ENCODE measurements at places on chromosomes 5 and 9. TPM values are rescaled to one million over a fixed set of nuclear protein-coding genes. Genes with fewer than 3 reads are reported as not detected.

FAM219A gene
- total RNA-seq = 11.7 TPM

ANKRD33B gene
- 4.8 TPM for total RNA-seq

CCNJL gene
- total RNA-seq = not detected

ZNF354B gene
- 22.0 TPM for total RNA-seq

NUTM2G gene
- total RNA-seq = not detected

GRCh38 chr9:100309992-100310391 lies 42.8 kb downstream of the TEX10 start:
- no peak overlapping the region for H3K4me3 ChIP-seq
- peaks cover 2% of the 10 kb centered on the region for H3K4me1 ChIP-seq
- no peaks in the 10 kb centered on the region for H3K27me3 ChIP-seq
- no peak overlapping the region for H3K27ac ChIP-seq
- DNase-seq = no peak

- H3K4me3 ChIP-seq = no peak overlapping the region
- DNase-seq = no peak
- H3K36me3 ChIP-seq = no peaks in the 10 kb centered on the region
These were observed 476.6 kb upstream of the EDIL3 start for GRCh38 chr5:84861306-84861705.

GRCh38 chr5:115246361-115246991 lies 16.2 kb downstream of the PGGT1B start:
- DNase-seq = no peak
- H3K36me3 ChIP-seq = peaks cover 6% of the 10 kb centered on the region
- no peaks in the 10 kb centered on the region for H3K27me3 ChIP-seq
- peaks cover 5% of the 10 kb centered on the region for H3K4me1 ChIP-seq
- H3K4me3 ChIP-seq = no peak overlapping the region
- H3K27ac ChIP-seq = no peak overlapping the region

- H3K27me3 ChIP-seq = peaks cover 2% of the 10 kb centered on the region
- no peak overlapping the region for H3K4me3 ChIP-seq
- no peak for DNase-seq
- H3K27ac ChIP-seq = no peak overlapping the region
- H3K4me1 ChIP-seq = no peaks in the 10 kb centered on the region
- H3K36me3 ChIP-seq = no peaks in the 10 kb centered on the region
These were observed 280.6 kb downstream of the NR2F1-AS1 start for GRCh38 chr5:93300309-93300923.

- H3K27ac ChIP-seq = no peak overlapping the region
- no peak for DNase-seq
- H3K4me3 ChIP-seq = no peak overlapping the region
- H3K27me3 ChIP-seq = peaks cover 3% of the 10 kb centered on the region
These were observed 23.9 kb upstream of the SLC25A51 start for GRCh38 chr9:37927601-37928551.

DNA sequence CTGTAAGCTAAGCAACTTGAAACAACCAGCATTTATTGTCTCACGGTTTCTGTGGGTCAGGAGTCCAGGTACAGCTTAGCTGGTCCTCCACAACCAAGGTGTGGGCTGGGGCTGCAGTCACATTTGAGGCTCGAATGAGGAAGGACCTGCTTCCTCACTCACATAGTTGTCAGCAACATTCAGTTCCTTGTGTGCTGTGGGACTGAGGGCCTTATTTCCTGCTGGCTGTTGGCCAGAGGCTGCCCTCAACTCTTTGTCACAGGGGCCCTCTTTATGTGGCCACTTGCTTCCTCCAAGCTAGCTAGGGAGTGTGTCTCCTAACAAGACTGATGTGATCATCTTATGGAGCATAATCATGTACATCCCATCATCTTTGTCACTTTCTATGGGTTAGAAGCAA lies 29.2 kb upstream of the SEMA4D start:
- peaks cover 82% of the 10 kb centered on the region for H3K4me1 ChIP-seq
- H3K27ac ChIP-seq = peak overlapping the region; percentile 31
- peaks cover 13% of the 10 kb centered on the region for H3K36me3 ChIP-seq
- no peak overlapping the region for H3K4me3 ChIP-seq
- DNase-seq = no peak

DNA sequence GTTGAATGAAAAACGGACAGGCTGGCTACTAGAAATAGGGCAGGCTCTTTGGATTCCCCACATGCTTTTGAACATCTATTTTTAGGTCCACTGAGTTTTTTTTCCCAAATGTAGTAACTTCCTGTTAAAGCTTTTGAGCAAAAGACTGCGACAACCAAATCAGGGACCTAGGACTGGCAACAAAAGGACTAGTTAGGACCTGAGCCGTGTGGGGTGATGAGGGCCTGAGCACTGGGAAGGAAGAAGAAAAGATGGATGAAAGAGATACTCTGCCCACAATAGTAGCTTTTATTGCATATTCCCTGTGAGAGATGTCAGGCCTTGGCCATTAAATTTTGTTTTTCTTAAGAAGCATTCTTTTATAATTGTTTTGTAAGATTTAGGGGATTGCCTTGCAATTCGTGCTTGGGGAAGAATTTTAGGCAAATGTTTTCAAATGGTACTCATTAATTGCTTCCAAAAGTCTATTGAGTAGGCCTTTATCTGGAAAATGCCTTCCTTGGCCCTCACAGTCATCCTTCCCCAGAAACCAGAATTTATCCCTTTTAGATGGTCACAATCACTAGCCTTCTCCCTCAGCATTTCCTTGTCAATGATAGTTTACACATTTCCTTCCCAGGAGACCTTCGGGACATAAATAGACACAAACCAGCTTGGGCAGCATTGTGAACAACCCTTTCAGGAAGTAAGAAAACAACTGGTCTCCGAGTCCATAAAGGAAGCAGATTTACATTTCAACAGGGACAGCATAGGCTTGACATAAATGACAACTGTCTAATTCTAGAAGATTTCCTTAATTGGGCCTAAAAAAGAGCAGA lies 166.5 kb downstream of the RMI1 start:
- H3K27ac ChIP-seq = no peak overlapping the region
- no peaks in the 10 kb centered on the region for H3K4me1 ChIP-seq
- H3K4me3 ChIP-seq = no peak overlapping the region

- DNase-seq = no peak
- H3K27me3 ChIP-seq = no peaks in the 10 kb centered on the region
- H3K36me3 ChIP-seq = no peaks in the 10 kb centered on the region
- H3K27ac ChIP-seq = no peak overlapping the region
- no peak overlapping the region for H3K4me3 ChIP-seq
These were observed 154.1 kb upstream of the CDH12 start for GRCh38 chr5:23007236-23007635.

GRCh38 chr5:104706600-104706999 lies 1144.0 kb upstream of the NUDT12 start:
- H3K27me3 ChIP-seq = no peaks in the 10 kb centered on the region
- H3K4me1 ChIP-seq = no peaks in the 10 kb centered on the region
- no peak overlapping the region for H3K27ac ChIP-seq
- no peak for DNase-seq

DNA sequence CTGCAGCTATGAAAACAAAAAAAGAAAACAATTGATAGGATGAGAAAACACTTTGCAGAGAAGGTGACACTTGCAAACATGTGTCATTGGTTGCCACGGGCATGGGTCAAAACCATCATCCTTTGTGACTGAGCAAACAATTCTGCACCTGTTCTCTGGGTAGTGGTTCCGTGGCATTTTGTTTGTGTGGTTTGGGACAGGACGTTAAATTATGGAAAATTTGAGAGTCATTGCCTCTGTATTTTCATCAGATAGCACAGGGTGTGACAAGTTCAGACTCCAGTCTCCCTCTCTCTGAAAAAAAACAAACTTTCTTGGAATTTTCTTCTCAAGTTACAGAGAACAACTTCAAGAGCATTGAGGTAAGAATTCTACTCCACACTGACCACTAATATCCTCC lies 113.4 kb upstream of the HMHB1 start:
- H3K4me1 ChIP-seq = peaks cover 7% of the 10 kb centered on the region
- no peak overlapping the region for H3K4me3 ChIP-seq
- no peak overlapping the region for H3K27ac ChIP-seq
- DNase-seq = no peak
- H3K27me3 ChIP-seq = no peaks in the 10 kb centered on the region

DNA sequence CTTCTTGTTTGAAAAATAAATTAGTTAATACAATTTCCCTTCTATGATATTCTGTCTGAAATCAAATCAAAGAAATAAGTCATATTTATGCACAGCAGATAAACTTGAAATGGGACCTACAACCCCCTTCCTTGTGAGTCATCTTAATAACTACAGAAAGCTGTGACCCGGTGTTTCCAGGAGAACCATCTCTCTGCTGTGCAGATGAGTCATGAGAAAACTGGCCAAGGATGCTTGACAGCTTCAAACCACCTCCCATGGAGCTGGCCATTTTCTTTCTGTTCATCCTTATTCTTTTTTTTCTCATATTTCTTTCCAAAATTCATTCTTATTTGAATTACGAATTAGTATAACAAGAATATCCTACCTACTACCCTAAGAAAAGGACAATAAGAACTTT lies 43.4 kb upstream of the NR4A3 start:
- no peak overlapping the region for H3K27ac ChIP-seq
- peaks cover 7% of the 10 kb centered on the region for H3K27me3 ChIP-seq
- H3K36me3 ChIP-seq = no peaks in the 10 kb centered on the region
- H3K4me3 ChIP-seq = no peak overlapping the region
- H3K4me1 ChIP-seq = peaks cover 3% of the 10 kb centered on the region

DNA sequence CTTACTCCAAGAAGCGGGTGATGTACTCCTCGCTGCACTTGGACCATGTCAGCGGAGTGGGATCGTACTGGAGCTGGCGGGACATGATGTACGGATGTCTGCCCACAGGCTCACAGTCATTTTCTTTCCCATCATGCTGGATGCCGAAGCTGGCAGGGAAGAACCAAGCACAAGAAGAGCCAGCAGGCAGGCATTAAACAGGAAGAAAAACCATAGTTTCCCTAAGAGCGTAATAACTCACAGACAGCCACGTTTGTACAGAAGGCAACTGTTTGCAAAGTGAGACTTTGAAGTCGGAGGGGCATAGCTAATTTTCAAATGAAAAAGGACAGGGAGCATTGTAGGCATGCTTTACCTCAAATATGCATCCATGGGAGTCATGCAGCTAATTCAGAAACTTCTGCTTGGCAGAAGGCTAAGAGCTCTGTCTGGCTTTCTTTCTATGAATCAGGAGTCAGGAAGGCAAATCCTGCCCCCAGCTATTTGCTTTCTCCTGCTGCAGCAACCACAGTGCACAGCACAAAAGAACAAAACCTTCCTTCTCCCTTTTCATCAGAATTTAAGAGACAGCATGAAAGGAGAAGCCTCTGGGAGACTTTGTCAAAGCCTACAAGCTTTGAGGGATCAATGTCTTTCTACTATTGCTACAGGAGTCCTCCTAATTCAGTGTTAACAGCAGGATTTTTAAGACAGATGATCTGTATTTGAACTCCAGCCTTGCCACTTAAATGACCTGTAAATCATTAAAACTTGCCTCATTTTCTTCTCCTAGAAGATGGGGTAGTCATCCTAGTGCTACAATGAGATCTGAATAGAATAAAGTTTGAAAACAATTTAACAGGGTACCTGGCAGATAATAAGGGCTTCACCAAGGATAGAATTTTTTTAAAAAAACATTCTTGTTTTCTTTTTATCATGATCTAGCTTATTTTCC lies 209.1 kb downstream of the TARS1 start:
- no peaks in the 10 kb centered on the region for H3K36me3 ChIP-seq
- H3K4me1 ChIP-seq = no peaks in the 10 kb centered on the region
- no peaks in the 10 kb centered on the region for H3K27me3 ChIP-seq
- H3K27ac ChIP-seq = no peak overlapping the region
- DNase-seq = no peak

DNA sequence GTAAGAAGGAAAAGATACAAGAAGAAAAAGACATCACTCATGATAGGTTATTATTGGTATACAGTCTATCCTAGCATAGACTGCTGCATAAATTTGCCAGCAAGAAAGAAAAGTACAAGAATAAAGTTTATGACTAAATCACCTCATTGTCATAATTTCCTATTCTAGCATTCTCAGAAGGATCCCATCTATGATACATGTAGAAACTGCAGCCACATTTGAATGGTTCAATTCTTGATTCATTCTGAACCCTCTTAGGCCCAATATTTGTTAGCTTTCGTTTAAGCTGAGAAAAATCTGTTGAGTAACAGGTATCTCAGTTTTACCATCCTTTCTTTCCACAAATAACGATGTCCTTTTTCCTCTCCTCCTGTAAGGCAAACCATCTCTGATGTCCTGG lies 21.2 kb downstream of the INVS start:
- no peaks in the 10 kb centered on the region for H3K27me3 ChIP-seq
- no peaks in the 10 kb centered on the region for H3K4me1 ChIP-seq
- no peak overlapping the region for H3K4me3 ChIP-seq
- no peak for DNase-seq
- no peak overlapping the region for H3K27ac ChIP-seq

Measured in activated naive CD8-positive, alpha-beta T cell treated with anti-CD3 and anti-CD28 coated beads, Interleukin-2, amount 10 ng/mL, durations not matched to agents 7 days and 5 days (primary cell).